ENCODE measurements at places on chromosomes 2 and 18.

GRCh38 chr2:65016789-65017188 lies 27.6 kb downstream of the SLC1A4 start:
- no peak for DNase-seq

DNA sequence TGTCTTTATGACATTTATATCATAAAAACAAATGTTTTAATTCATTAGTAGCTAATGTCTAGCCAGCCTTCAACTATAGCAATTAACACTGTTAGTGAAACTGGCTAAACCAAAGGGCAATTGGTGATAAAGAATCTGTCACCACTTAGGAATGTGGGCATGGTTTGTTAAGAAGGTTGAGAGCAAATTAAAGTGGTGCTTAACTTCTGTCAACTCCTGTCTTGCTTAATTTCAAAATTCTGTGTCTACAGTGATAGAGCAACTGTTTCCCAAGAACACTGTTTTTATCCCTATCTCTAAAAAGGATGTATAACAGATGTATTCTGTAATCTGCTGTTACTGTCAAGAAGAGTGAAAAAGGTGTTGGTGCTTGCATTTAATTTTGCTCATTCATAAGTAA lies 36.5 kb downstream of the CFAP36 start:
- DNase-seq, result no peak

DNA sequence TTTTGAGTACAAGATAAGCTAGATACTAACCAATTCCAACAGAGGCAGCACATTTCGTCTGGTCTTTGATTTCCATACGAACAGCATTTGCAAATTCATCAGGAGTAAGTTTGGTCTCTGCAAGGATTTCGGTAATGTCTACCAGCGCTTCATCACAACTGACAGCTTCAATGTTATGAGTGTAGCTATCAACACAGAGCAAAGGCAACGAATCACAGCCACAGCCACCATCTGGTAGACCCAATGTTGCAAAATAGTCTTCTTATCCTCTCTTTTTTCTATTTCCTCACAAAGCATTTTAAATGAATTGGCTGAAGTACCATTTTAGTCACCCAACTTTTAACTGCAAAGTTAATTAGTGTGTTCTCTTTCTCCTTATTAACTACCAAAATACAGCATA lies 68.3 kb downstream of the REV1 start:
- peak; percentile 3 for DNase-seq

DNA sequence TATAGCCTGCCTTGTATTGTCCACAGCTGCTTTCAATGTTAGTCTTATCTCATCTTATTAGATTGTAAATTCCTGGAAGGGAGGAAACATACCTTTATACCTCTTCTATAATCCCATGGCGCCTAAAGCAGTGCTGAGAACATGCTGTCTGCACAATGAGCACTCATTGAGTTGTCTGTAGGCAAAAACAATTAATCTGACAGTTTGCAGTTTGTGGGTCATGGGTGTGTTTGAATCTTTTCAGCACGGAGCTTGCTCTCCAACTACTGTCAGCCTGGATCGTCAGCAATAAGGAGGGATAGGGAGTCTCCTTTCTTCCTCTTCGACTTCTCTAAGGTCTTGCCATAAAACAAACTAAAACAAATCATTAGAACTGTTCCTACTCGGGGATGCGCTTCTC lies 26.5 kb upstream of the GREB1L start:
- no peak for DNase-seq

- no peak for DNase-seq
Measured at GRCh38 chr2:73700661-73701447, 36.3 kb downstream of the TPRKB start.

DNA sequence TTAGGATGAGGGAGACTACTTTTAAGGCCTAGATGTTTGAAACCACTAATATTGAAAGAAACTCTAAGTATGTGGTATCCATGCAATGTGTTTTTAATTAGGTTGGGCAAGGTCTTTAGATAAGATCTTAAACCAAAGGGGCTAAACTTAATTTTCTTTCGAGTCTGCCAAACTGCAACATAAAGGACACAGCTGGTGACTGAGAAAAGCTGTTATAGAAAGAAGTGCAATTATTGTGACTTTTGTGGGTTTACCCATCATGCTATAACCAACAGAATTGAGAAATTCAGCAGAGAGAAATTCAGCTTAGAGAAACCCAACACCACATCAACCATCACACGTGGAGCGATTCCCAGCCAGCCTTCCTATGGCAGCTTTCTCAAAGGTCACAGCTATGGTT lies 119.5 kb upstream of the LMAN1 start:
- DNase-seq, result peak; percentile 48

DNA sequence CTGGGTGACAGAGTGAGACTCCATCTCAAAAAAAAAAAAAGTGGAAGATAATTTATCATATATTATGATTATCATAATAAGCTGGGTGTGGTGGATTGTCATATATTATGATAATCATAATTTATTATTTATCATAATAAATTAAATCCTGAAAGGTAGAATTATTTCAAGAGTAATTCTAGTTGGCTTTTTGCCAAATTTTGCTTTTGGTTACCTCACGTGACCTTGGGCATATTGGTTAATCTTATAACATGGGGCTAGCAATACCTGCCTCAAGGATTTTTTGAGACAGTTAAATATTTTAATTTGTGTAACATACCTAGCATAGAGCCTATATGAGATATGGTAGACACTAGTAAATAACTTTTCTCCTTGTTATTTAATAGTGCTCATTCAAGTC lies 111.3 kb upstream of the TTC27 start:
- DNase-seq, result no peak

DNA sequence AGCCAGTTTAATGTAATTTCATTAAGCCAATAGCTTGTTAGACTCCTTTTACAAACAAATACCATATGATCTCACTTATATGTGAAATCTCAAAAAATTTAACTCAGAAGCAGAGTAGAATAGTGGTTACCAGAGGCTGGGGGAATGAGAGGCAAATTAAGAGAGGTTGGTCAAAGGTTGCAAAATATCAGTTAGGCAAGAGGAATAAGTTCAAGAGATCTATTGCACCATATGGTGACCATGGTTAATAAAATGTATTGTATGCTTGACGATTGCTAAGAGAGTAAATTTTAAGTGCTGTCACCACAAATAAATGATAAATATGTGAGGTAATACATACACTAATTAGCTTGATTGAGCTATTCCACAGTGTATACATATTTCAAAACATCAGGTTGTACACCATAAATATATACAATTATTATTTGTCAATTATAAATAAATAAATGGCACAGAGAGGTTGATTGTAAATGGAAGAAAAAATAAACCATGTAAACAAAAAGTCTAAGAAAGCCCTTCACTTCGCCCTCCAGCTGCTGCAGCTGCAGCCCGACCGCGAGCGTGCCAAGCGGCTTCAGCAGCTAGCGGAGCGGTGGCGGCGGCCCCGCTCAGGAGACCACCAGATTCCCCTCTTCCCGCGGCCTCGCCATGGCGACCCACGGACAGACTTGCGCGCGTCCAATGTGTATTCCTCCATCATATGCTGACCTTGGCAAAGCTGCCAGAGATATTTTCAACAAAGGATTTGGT lies 23.0 kb upstream of the ACTR2 start:
- DNase-seq, result no peak

- DNase-seq, result no peak
Measured at GRCh38 chr2:122707224-122707824, 951.9 kb downstream of the TSN start.

DNA sequence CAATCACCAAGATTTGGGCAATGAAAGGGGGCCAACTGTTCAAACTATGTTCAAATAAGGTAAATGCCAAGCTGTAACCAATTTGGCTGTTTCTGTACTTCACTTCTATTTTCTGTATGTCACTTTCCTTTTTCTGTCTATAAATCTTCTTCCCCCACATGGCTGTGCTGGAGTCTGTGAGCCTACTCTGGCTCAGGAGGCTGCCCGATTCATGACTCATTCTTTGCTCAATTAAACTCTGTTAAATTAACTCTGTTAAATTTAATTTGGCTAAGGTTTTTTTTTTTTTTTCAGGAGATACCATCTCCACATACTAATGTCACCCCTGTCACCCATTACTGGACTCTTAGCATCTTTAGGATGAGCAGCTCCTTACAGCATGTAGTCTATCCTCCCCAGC lies 178.8 kb upstream of the TWIST2 start:
- DNase-seq, result no peak

GRCh38 chr2:84838434-84839145 lies 42.3 kb downstream of the TRABD2A start:
- DNase-seq, result no peak

DNA sequence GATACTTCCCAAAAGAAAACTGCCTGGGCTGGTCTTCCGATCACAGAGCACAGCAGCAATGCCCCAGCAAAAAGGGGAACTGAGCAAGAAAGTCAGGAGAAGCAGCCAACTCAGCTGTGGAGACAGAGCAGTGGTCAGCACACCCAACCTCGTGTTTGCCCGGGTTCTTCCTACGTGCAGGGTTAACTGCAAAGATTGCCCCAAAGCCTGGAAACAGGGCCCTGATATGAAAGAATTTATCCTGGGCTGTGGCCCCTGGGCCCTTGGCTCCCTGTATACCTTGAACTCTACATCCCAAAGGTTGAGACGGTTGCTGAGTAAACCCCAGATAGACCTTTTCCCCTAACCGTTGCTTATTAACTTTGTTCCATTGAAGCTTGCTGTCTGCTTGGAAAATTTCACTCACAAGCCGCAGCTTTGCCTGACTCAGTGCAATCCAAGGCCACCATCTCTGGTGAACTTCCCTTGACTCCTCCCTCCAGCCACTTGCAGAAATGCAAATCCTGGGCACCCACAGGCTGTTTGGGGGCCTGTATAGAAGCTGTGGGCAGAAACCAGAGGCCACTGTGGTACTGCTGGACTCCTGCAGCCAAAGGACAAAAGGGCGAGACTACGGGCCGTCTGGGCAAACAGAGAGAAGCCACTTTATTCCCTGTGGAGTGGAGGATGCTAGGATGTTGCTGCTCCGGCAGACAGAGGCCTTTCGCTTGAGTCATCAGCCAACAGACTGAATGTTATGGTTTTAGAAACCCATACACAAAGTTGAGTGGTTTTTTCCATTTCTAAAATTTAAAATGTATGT lies 18.2 kb downstream of the NRP2 start:
- no peak for DNase-seq

GRCh38 chr18:55861266-55861665 lies 273.3 kb upstream of the TCF4 start:
- DNase-seq, result no peak

All from AG09309 (cell line).